ENCODE measurements at places on chromosomes 7 and 10.
A peak's percentile ranks its signal among the peaks of the same experiment; 100 is the strongest.

GRCh38 chr10:98323221-98324164 is 55.5 kb upstream of the LOXL4 start:
- H3K27me3 ChIP-seq, result no peaks in the 10 kb centered on the region
- H3K4me3 ChIP-seq, result no peak overlapping the region
- H3K36me3 ChIP-seq, result no peaks in the 10 kb centered on the region
- H3K27ac ChIP-seq, result no peak overlapping the region
- no peaks in the 10 kb centered on the region for H3K4me1 ChIP-seq

GRCh38 chr7:152683297-152683696 is 7.4 kb upstream of the XRCC2 start:
- no peaks in the 10 kb centered on the region for H3K36me3 ChIP-seq
- DNase-seq, result no peak
- H3K27me3 ChIP-seq, result no peaks in the 10 kb centered on the region
- H3K4me1 ChIP-seq, result no peaks in the 10 kb centered on the region

GRCh38 chr10:86108696-86109095 is 257.9 kb downstream of the GRID1 start:
- H3K4me1 ChIP-seq, result no peaks in the 10 kb centered on the region
- no peaks in the 10 kb centered on the region for H3K36me3 ChIP-seq
- no peak overlapping the region for H3K4me3 ChIP-seq
- H3K27ac ChIP-seq, result no peak overlapping the region
- no peaks in the 10 kb centered on the region for H3K27me3 ChIP-seq
- DNase-seq, result no peak

DNA sequence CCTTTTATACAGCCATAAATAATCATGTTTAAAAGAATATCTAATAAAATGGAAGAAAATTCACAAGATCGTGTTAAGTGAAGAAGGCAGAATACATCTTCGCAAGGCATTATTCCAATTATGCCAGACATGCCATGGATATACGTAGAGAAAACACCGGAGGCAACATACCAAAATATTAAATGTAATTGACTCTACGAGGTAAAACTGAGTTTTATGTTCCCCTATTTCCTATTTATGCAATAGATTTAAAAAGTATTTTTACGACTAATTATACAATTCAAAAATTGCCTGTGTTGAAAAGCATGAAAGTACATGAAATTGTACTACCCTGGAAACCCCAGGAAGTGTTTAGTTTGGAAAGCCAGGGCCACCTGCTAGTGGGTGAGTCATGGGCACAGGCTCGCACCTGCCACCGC is 936 bp upstream of the REPIN1 start:
- peak overlapping the region; percentile 40 for H3K27ac ChIP-seq
- peak overlapping the region; percentile 83 for H3K4me3 ChIP-seq
- H3K27me3 ChIP-seq, result no peaks in the 10 kb centered on the region
- H3K36me3 ChIP-seq, result peaks cover 16% of the 10 kb centered on the region
- no peak for DNase-seq

- DNase-seq, result no peak
- H3K4me1 ChIP-seq, result no peaks in the 10 kb centered on the region
- no peaks in the 10 kb centered on the region for H3K36me3 ChIP-seq
- no peaks in the 10 kb centered on the region for H3K27me3 ChIP-seq
- no peak overlapping the region for H3K27ac ChIP-seq
These were observed 248.8 kb upstream of the PTN start for GRCh38 chr7:137592232-137592896.

GRCh38 chr10:72009425-72010081 is 45.4 kb downstream of the CHST3 start:
- no peaks in the 10 kb centered on the region for H3K27me3 ChIP-seq
- no peak overlapping the region for H3K27ac ChIP-seq
- no peak overlapping the region for H3K4me3 ChIP-seq
- no peaks in the 10 kb centered on the region for H3K4me1 ChIP-seq
- no peaks in the 10 kb centered on the region for H3K36me3 ChIP-seq

DNA sequence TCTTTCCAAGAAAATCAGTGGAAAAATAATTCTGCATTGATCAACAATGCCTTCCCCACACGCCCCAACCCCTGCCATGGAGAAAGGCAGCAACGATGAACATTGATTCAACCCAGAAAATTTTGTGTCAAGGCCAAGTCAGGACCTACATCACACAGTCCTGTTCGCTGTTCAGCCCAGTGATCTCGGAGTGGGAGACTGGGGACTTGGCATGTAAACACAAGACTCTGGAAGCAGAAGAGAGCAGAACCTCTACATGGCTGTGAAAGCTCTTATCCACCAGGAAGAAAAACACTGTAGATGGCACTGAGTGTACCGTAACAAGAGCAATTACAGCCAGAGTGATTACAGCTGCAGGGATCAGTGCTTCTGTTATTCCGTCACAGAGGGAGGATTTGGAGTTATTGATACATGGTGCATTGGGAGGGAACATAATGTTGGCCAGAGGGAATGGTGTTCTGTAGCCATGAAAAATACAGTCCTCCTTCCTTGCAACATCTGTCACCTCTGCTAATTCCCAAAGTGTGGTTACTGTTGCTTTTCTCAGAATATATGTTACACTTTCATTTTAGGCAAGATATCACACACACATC is 136.6 kb downstream of the IQUB start:
- H3K27ac ChIP-seq, result no peak overlapping the region
- H3K4me3 ChIP-seq, result no peak overlapping the region
- H3K4me1 ChIP-seq, result no peaks in the 10 kb centered on the region
- DNase-seq, result no peak

DNA sequence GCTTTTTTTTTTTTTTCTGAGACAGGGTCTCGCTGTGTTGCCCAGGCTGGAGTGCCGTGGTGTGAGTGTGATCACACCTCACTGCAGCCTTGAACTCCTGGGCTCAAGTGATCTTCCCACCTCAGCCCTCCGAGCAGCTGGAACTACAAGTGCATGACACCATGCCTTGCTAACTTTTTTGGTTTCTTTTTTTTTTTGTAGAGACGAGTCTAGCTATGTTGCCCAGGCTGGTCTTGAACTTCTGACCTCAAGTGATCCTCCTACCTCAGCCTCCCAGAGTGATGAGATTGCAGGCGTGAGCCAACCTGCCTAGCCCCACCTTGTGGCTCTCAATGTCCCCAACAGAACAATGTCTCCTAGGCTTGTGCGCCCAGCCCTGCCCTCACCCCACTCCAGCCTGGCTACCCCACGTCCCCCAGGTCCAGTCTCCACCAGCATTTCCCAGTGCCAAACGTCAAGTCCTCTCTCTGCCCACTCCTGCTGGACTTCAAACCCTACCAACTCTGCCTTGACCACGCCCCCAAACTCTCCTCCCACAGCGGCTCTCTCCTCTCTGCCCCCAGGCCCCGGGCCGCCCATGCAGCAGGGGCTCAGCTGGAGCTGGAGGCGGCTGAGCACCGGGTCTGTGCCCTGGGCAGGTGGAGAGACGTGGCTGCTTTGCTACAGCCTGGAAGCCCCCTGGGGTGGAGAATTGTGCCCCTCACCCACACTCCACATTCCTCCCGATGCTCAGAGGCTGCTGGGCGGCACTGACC is 18.9 kb downstream of the BHLHA15 start:
- no peak overlapping the region for H3K4me3 ChIP-seq
- no peaks in the 10 kb centered on the region for H3K27me3 ChIP-seq
- H3K4me1 ChIP-seq, result no peaks in the 10 kb centered on the region
- DNase-seq, result no peak
- peaks cover 62% of the 10 kb centered on the region for H3K36me3 ChIP-seq

GRCh38 chr10:32379318-32379949 is 32.5 kb upstream of the EPC1 start:
- no peaks in the 10 kb centered on the region for H3K4me1 ChIP-seq
- H3K27me3 ChIP-seq, result no peaks in the 10 kb centered on the region
- H3K27ac ChIP-seq, result peak overlapping the region; percentile 81
- H3K4me3 ChIP-seq, result peak overlapping the region; percentile 79

- H3K27me3 ChIP-seq, result no peaks in the 10 kb centered on the region
- no peaks in the 10 kb centered on the region for H3K36me3 ChIP-seq
- H3K27ac ChIP-seq, result no peak overlapping the region
- no peak overlapping the region for H3K4me3 ChIP-seq
- DNase-seq, result no peak
- H3K4me1 ChIP-seq, result peaks cover 4% of the 10 kb centered on the region
These were observed 41.4 kb downstream of the CAMK1D start for GRCh38 chr10:12390733-12391132.

DNA sequence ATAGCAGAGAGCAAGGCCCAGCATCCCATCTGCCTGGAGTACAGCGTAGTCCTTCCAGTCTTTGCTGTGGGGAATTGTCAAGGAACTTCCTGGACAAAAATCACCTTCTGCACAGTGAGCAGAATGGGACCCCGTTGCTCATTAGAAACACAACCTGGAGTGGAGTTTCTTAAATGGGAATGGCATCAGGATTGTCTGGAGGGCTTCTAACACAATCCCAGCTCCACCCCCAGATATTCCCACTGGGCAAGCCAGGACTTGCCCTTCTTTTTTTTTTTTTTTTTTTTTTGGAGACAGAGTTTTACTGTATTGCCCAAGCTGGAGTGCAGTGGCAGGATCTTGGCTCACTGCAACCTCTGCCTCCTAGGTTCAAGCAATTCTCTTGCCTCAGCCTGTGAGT is 356.4 kb downstream of the GALNT17 start:
- H3K36me3 ChIP-seq, result no peaks in the 10 kb centered on the region
- no peak overlapping the region for H3K27ac ChIP-seq
- DNase-seq, result no peak

DNA sequence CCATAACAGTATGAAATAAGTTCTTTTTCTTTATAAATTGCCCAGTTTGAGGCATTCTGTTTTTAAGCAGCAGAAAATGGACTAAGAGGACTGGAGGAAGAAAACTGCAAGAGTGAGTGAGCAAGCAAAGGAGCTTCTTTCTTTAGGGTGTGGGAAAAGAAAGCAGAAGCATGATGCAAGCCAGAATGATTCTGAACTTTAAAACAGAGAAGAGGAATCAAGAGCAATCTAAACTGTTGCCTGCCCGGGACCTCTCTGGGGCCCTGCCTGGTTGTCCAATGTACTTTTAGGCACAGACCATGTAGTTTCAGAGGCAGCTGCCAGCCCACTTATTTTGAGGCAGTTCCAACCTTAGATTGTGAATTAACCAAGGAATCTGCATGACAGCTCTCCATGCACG is 186.3 kb downstream of the PLPP4 start:
- no peak overlapping the region for H3K4me3 ChIP-seq
- no peak for DNase-seq
- H3K27me3 ChIP-seq, result no peaks in the 10 kb centered on the region
- H3K4me1 ChIP-seq, result no peaks in the 10 kb centered on the region
- H3K36me3 ChIP-seq, result no peaks in the 10 kb centered on the region
- no peak overlapping the region for H3K27ac ChIP-seq

DNA sequence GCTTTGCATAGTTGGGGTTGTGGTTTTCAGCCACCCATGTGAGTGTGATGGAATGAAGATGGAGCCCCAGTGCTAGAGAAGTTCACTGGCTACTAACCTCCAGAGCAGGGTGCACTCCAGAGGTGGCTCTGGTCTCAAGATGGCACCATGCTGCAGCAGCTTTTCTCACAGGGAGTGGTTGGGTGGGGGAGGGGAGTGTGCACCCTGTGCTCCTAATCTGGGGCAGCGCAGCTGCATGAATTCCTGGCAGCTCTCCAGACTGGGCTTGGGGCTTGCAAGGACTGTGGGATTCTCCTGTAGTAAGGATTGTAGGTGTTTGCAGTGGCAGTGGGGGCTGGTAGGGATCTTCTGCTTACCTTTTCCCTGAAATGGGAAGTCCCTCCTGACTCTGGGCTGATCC is 23.7 kb downstream of the PHTF2 start:
- H3K36me3 ChIP-seq, result peaks cover 12% of the 10 kb centered on the region
- peaks cover 4% of the 10 kb centered on the region for H3K4me1 ChIP-seq
- no peaks in the 10 kb centered on the region for H3K27me3 ChIP-seq
- DNase-seq, result no peak
- no peak overlapping the region for H3K4me3 ChIP-seq
- H3K27ac ChIP-seq, result no peak overlapping the region

Data from CD4-positive, alpha-beta T cell (primary cell).